ENCODE measurements at places on chromosomes 7 and 10. TPM values are rescaled to one million over a fixed set of nuclear protein-coding genes. Genes with fewer than 3 reads are reported as not detected.

The TAS2R38 gene
- total RNA-seq, result not detected

The TDRD1 gene
- total RNA-seq, result not detected

The FAM25C gene
- not detected for total RNA-seq

The RELN gene
- not detected for total RNA-seq

The TRUB1 gene
- total RNA-seq, result 23.3 TPM

All from RPMI7951 (cell line).